Stimulated activated memory B cell treated with anti-CD40 and anti-IgM and Interleukin-4, amounts not matched to agents 10 μg/mL and 1 μg/mL and 100 μg/mL, for 72 hours (primary cell): ENCODE measurements at places on chromosomes 16 and 17.

DNA sequence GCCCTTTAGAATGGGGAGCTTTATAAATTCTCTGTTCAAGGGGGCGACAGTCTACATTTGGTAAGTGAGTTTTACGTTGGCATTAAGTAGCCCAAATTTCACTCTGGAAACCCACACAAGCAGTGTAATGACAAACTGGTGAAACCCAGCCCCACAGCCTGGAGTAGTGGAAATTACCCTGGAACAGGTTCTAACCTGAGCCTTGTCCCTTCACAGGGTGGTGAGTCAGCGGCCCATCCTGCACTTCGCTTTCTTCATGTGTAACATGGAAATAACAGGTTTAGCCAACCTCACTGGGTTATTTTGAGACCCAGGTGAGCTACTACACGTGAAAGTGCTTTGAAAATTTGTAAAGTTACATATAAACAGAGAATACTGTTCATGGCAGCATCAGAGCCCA is 3.5 kb upstream of the TLCD3A start:
- ATAC-seq = no peak

- ATAC-seq = peak; percentile 74
Observed at GRCh38 chr16:3938843-3939624, 58.5 kb upstream of the CREBBP start.

GRCh38 chr17:63275971-63276745 is 169.9 kb downstream of the CYB561 start:
- no peak for ATAC-seq

DNA sequence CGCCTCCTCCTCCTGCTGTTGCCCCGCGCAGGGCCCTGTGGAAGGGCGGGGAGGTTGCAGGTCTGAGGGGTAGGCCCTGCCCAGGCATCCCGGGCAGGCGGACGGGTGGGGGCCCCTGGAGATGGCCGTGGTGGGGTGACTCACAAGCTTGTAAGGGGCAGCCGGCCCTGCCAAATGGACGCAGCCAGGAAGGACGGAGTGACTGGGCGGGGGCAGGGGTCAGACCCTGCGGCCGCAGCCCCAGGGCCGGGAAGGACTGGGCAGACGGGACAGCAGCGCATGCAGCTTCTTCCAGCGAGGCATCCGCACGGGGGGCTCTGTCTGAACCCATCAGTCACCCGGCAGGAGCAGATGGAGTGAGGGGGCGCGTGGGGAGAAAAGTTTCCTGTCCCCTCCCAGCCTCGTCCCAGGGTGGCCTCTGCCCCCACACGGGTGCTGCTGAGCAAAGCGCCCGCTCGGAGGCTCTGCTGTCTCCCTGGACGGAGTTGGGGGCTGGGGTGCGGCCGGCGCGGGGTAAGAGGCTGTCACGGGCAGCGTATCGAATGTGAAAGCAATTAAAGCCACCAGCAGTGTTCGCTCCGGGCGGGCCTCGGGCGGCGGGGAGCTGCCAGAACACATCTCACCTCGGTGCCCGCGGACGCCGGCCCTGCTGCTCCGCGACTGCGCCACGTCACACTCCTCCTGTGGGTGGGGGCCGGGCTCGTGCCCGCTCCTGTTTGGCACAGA is 5.4 kb upstream of the PRR35 start:
- no peak for ATAC-seq

- ATAC-seq = peak; percentile 56
Observed at GRCh38 chr17:31882571-31882970, 18.9 kb downstream of the UTP6 start.

GRCh38 chr16:16036359-16036792 is 87.0 kb downstream of the ABCC1 start:
- ATAC-seq = no peak

- no peak for ATAC-seq
Observed at GRCh38 chr17:52790359-52790955, 631.9 kb upstream of the CA10 start.

DNA sequence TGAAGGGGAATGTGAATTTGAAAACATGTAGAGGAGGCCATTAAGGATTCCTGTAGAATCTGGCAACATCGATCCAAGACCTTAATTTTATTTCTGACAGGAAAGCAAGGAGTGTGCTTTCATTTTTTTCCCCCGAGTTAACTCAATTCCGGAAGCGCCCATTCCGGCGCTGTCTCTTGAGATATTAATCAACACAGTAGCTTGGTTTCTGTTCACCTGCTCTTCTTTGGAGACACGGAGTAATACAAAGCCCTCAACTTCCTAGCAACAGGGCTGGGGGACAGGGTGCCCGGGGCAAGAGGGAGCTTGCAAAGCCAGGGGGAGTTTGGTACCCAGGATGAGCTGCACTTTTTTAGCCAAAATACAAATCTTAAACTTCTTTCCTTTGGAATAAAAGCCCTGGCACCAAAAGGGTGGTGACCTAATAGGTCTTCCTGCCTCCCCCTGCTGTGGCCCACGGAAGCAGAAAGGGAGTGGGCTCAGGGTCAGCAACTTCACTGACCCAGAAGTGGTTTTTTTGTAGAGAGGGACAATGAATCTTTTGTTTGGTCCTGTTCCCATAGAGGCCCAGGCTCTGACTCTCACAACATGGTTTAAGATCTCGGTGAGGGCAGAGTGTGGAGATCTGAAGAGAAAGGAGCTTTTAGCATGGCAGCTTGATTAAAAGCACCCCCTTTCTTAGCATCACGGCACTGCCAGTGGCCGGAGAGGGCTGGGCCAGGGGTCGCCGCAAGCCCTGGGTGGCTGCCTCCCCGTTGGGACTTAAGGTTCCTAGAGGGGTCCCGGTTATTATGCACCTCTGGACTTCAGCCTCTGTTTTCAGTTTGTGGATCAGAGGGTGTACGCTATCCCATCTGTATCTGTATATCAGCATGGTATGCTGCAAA is 207.3 kb downstream of the CCDC182 start:
- no peak for ATAC-seq

DNA sequence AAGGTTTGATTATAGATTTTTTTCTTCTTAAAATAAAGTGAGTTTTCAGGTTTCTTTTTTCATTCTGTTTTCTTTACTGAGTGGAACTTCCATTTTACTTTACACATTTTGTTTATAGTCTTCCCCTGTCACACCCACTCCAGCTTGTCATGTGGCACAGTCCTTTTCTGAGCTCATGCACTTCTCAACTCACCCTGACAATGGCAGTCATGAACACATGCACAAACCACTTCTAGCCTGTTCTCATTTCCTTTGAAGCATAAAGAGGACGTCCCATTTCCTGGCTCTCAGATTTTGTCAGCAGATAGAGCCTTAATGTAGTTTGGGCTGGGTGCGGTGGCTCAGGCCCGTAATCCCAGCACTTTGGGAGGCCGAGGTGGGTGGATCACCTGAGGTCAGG is 168.0 kb downstream of the AHSP start:
- ATAC-seq = peak; percentile 73

DNA sequence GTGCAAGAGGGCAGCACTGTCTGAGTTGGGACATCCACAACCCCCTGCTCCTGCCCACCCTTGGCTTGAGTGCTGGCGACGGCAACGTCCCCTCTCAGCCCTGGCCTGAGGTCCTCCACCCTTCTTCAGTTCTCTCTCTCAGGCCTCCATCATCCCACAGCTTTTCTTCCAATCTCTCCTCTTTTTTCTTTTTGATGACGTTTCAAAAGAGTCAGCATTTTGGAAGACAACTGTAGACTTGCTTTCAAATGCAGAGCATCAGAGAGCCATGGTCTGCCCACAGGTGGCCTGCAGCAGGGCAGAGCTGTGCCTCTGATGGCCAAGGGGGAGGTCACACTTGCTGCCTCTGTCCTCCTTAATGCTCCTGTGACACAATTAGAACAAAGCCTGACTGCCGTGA is 775.4 kb downstream of the KCNJ18 start:
- no peak for ATAC-seq

DNA sequence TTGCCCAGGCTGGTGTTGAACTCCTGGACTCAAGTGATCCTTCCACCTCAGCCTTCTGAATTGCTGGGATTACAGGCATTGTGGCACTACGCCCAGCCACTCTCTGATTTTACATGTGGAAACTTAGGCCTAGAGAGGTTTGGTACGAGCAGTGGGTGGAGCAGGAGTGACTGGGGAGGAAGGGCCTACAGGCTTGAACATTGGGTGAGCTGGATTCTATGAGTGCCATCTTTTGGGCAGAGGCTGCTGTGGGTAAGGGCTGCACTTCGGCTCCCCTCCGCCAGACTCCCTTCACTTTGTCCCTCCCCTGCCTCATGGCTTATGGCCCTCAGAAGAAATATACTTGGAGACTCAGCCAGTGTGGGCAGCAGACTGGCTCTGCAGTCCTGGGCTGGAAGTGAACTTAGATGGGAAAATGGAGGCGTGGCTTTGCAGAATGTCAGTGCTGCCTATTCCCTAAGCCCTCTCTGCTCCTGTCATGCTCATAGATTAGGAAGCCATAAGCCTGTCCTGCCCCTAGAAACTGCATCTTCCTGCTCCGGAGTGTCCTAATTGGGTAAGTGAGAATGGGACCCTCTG is 9.5 kb upstream of the MRC2 start:
- no peak for ATAC-seq

DNA sequence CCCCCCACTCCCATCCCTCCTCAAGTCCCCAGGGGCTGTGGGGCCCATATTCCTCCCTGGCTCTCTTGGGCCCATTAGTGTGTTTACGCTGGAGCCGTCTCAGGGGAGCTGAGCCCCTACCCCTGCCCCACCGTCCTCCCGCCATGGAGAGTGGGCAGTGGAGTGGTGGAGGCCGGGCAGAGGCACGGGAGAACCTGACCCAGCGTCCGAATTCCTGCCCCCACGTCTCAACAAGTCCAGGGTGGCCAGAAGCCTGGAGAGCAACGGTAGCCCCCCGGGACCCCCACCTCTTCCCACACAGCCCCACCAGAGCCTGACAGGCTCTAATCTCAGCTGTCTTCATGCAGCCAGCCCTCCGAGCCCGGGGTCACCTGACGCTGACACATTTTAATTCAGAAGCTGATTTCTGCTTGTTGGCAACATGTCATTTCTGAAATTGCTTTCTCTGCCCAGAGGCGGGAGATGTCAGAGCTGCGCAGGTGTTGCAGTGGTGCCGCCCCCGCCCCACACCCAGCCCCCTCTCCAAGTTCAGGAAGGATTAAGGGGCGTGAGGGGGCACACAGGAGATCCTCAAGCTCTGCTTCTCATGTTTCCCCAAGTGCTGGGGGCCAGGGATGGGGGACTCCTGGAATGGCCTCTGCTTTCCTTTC is 32.6 kb downstream of the WNT9B start:
- ATAC-seq = no peak

GRCh38 chr17:57108671-57109392 is 23.8 kb downstream of the AKAP1 start:
- no peak for ATAC-seq

GRCh38 chr17:15267996-15268395 is 2.9 kb upstream of the PMP22 start:
- no peak for ATAC-seq

DNA sequence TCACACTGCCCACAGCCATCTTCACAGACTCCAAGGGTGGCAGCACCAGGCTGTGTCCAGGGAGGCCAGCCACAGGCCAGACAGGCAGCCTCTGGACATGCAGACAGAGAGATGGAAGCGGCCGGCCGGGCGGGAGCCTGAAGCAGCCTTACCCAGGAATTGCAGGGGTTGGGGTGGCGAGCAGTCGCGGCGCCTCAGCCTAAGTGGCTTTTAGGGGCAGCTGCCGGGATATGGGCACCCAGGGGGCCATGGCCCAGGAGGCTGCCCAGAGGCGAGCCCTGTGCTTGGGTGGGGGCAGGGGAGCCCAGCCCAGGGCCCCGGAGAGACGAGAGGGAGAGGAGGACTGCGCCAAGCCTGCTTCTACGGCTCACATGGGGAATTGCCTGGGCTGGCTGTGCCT is 1.5 kb upstream of the NHERF2 start:
- no peak for ATAC-seq

DNA sequence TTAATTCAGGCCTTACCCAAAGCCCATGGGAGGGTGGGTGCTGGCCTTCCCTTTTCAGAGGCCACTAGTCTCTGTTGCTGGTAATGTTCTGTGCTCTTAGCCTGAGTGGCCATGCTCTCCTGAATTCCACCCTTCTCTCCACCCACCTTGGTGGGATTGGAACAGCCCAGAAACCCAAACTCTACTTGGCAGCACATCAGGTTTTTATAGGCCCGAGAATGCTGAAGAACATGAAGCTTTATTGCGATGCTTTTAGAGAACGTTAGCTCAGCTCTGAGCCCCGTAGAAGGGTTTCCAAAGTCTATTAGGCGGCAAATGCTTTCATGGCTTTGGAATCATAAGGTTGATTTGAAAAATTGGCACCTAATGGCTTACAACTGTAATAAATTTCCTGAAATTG is 209.3 kb downstream of the MSI2 start:
- no peak for ATAC-seq

DNA sequence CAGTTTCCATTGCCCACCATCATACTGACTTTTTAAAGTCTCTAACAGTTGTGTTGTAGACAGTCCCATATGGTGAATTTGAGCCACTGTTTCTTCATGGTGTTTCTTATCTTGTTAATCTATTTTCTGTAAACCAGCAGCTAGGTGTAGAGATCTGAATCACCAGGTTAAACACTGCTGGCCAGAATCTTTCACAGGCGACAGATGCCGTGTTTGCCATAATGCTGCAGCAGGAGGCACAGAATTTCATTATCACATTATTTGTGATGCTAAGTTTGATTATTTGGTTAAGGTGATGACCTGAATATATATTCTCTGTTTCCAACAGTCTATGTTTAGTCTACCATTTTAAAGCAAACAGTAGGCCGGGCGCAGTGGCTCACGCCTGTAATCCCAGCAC is 11.5 kb upstream of the CNGB1 start:
- no peak for ATAC-seq

GRCh38 chr16:88804552-88805339 is 1.2 kb downstream of the CDT1 start:
- peak; percentile 17 for ATAC-seq

GRCh38 chr17:13114601-13115031 is 96.8 kb upstream of the ELAC2 start:
- ATAC-seq = no peak

GRCh38 chr16:82833378-82833993 is 206.7 kb downstream of the CDH13 start:
- no peak for ATAC-seq

- ATAC-seq = peak; percentile 58
Observed at GRCh38 chr17:80649672-80650330, 105.2 kb downstream of the RPTOR start.

DNA sequence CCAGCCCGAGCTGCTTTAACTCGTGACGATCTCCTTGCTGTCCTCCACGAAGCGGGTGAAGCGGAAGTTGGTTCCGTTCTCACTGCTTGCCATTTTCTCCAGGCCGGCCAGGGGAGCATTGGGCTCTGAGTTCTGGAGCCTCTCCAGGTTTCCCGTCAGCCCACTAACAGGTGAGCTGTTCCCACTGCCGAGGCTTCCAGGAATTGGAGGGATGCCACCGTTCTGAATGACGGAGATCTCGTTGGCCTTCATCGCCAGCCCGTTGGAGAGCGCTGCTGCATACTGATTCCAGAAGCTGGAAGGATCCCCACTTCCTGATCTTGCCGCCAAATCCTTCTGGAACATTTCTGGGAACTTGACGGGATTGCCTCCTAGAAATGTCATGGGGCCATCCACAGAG is 14.0 kb downstream of the SALL1 start:
- no peak for ATAC-seq

- ATAC-seq = no peak
Observed at GRCh38 chr17:79154446-79154845, 79.8 kb downstream of the ENGASE start.
